Stimulated activated CD8-positive, alpha-beta memory T cell treated with anti-CD3 and anti-CD28 coated beads, Interleukin-15, amount 100 ng/mL, for 24 hours (primary cell): ENCODE measurements at places on chromosomes 4 and X.

GRCh38 chr4:54802336-54802735 is 144.6 kb downstream of the KIT start:
- DNase-seq: no peak

- peak; percentile 0 for DNase-seq
Observed at GRCh38 chrX:132622130-132622529, 133.3 kb upstream of the MBNL3 start.

GRCh38 chr4:9963328-9963727 is 58.0 kb downstream of the SLC2A9 start:
- DNase-seq: no peak

DNA sequence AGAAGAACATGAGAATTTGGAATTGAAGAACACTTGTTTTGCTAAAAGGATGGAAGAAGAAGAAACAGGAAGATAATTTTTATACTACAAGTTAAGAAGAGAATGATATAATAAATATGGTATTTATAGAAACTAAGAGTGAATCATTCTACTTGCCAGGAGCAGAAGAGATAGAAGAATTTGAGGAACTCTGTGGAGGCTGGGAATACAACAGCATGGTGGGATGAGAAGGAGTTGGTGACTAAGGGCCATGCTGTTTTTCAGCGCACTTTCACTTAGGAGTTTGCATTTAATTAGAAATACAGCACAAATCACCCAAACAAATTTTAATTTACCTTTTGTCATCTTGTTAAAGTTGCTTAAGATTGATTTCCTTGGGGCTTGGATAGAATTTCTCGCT is 20.5 kb downstream of the HADH start:
- no peak for DNase-seq

DNA sequence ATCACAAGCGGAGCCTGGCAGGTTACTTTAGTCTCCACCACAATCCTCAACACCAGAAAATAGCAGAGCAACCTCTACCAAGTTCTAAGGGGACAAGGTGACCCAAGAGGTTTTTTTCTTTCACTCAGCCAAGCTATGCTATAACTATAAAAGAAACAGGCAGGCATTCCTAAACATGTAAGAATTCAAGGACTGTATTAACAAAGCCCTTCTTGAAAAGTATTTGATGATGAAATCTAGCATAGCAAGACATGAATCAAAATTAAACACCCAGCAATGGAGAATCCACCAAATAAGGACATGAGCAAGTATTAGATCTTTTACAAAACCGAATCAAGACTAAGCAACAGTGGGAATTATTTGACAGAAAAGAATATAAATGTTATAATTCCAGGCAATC is 25.7 kb upstream of the C1QTNF7 start:
- DNase-seq: no peak

GRCh38 chrX:141158084-141158483 is 18.8 kb downstream of the LDOC1 start:
- DNase-seq: no peak

GRCh38 chr4:166017804-166018203 is 144.8 kb downstream of the TLL1 start:
- no peak for DNase-seq

- DNase-seq: no peak
Observed at GRCh38 chr4:83870328-83870950, 334.5 kb downstream of the GPAT3 start.

- no peak for DNase-seq
Observed at GRCh38 chr4:177161781-177162180, 147.9 kb upstream of the NEIL3 start.

GRCh38 chr4:39987485-39987884 is 9.8 kb upstream of the PDS5A start:
- DNase-seq: no peak

DNA sequence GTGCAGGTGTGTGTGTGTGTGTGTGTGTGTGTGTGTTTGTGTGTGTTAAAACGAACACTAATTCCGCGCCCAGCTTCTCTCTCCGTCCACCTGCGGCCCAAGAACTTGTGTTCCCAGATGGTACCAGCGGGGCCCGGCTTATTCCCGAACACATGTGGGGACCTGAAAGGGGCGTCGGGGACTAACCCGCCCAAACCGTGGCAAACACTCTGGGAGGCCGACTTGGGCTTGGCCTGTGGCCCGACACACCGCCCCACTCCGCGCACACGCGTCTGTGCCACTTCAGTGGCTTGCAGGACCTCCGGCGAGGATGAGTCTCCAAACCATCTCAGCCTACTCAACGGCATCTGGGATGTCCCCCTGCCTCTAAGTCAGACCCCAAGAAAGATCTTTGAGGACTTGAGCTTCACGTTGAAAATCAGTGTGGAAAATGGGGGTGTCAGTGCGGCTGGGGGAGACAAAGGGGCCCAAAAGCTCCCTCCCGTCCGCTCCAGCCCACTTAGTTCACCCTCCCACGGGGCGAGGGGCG is 790 bp upstream of the HHIP start:
- DNase-seq: no peak

DNA sequence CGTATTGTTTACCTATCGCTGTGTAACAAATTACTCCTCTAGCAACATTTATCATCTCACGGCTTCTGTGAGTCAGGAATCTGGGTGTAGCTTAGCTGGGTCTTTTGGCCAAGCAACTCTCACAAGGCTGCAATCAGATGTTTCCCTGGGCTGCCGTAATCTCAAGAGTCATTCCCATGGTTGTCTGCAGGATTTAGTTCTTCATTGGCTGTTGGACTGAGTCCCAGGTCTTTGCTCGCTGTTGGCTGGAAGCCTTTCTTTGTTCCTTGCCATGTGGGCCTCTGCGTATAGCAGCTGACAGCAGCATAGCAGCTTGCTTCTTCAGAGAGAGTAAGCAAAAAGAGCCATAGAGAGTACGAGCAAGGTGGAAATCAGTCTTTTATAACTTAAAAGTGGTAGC is 16.8 kb downstream of the POLR2B start:
- no peak for DNase-seq

DNA sequence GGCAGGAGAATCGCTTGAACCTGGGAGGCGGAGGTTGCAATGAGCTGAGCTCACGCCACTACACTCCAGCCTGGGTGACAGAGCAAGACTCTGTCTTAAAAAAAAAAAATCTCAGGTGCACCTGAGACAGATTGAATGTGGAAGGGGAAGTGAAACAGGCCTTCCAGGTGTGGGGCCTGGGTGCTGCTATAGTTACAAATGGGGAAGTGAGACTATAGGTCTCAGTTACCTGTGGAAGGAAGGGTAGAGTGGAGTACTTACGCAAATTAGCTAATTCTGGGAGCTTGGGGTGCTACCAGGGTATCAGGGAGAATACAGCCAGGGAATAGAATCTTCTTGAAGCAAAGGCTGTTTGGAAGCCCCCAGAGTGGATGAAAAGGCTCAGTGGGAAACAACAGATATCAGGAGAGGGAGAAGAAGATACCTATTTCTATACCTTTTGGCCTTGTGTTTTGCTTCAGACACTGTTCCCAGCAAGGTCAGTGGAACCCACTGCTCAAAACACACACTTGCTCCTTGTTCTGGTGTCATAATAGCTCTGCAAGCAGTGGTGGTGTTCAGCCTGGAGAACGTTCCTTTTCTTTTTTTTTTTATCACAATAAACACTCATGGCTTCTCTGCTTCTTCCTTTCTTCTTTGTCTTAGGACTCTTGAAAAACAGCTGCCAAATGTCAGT is 7.0 kb downstream of the CD38 start:
- no peak for DNase-seq

GRCh38 chr4:2797545-2798305 is 4.8 kb downstream of the SH3BP2 start:
- DNase-seq: no peak

GRCh38 chrX:53049127-53049517 is 533 bp downstream of the GPR173 start:
- no peak for DNase-seq

DNA sequence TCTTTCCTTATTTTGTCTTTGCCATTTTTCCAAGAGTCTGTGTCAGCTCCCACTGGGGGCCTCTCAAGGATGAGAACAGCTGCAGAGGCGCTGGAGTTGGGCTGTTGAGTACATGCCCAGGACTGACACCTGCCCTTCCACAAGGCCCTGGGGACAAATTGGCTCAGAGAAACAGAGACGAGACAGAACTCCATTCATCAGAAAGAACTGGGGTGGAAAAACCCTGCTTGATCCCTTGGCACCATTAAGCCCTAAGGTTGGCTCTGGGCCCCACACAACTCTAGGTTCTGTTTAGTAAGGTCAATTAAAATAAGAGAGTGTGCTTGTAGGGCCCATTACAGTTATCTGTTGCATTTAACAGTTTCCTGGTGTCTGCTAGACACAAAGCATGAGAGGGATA is 63.6 kb downstream of the DCX start:
- DNase-seq: no peak

DNA sequence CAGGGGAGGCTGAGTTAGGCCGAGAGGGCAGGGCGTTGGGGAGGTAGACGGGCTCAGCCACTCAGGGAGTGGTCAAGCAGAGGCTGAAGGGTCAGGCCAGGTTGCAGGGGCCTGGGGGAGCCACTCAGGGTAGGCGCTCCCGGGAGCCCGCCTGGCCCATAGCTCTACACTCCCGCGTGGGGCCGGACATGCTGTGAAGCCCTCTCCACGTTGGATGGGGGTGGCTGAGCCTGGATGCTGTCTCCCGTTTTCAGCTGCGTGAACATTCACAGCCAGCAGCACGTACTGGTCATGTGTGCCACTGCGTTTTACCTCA is 14.0 kb upstream of the MSANTD1 start:
- no peak for DNase-seq

GRCh38 chr4:42452823-42453222 is 55.5 kb downstream of the SHISA3 start:
- no peak for DNase-seq

DNA sequence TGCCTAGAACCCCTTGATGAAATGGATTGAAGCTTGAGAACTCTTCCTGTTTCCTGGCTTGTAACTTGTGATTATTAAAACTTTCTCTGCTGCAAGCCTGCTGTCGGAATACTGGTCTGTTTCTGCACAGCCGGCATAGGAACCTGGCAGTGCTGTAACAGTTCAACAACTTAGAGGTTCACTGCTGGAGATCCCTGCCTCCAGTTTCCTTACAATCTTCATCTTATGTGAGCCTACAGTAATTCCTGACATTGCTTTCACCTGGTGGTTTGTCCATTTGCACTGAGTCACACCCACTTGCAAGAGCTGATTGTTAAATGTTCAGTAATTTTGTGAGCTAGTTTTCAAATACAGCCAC is 1.3 kb upstream of the SEPSECS start:
- DNase-seq: no peak

- no peak for DNase-seq
Observed at GRCh38 chr4:153222707-153223426, 18.6 kb downstream of the TRIM2 start.

GRCh38 chr4:20193141-20193936 is 58.4 kb upstream of the SLIT2 start:
- no peak for DNase-seq

GRCh38 chr4:134117392-134118183 is 84.0 kb downstream of the PABPC4L start:
- DNase-seq: no peak

GRCh38 chrX:23660766-23661132 is 6.5 kb upstream of the PRDX4 start:
- DNase-seq: no peak

DNA sequence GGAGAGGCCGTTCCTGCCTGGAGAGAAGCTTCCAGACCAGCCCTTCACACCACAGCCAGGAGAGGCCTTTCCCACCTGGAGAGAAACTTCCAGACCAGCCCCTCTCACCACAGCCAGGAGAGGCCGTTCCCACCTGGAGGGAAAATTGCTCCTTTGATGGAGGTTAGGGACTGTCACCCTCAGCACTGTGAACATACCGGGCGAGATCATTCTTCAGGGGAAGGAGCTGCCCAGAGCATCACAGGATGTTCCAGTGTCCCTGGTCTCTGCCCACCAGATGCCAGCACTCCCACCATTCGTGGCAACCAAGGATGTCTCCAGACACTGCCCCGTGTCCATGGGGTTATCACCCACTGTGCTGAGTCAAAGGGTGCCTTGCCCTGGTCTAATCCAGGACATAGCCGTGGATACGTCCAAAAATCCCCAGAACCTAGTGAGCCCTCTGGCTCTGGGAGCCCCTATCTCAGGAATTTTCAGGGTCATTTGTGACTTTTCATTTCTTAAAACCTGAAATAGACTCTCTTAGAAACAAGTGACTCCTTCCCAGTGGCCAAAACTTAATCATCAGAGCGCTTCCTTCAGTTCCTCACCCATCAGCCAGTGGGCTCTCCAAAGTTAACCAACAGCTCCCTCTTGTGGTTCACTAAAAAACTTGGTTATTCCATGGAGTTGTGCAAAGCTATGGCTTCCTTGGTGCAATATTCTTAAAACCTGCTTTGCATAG is 80.2 kb downstream of the CRMP1 start:
- DNase-seq: no peak

- DNase-seq: no peak
Observed at GRCh38 chr4:21879187-21879586, 69.4 kb downstream of the KCNIP4 start.

DNA sequence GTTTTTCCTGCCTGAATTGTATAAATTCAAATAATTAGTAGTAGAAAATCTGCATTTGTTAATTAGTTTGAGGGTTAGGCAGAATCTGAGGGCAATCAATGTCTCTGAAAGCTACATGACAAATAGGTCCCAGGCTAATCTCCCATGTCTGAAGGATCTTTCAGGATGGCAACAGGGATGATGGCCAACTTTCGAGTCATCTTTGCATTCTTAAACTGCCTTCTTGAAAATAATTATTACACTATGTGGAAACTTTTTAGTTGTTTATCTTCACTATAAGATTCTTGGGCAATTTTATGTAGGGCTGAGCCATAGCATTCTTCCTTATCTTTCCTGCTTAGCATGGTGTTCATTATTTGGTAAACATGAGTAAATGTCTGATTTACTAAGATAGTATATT is 490.3 kb upstream of the EPHA5 start:
- no peak for DNase-seq

DNA sequence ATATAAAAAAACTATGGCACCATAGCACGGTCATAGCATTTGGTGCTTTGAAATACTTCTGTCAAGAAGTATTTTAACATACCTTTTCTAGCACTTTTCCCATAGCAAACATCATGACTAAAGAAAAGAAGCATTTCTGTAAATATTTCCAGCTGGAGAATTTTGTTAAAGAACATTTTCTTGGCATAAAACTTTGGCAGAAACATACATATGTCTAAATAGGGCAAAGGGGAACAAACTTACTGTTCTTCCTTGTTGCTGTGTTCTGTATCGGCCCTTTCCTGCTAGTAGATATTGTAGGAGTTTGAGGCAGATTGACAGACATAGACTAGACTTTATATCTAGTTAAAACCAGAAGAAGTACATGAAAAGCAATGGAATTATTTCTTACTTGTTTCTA is 2368.5 kb downstream of the PCDH7 start:
- no peak for DNase-seq

DNA sequence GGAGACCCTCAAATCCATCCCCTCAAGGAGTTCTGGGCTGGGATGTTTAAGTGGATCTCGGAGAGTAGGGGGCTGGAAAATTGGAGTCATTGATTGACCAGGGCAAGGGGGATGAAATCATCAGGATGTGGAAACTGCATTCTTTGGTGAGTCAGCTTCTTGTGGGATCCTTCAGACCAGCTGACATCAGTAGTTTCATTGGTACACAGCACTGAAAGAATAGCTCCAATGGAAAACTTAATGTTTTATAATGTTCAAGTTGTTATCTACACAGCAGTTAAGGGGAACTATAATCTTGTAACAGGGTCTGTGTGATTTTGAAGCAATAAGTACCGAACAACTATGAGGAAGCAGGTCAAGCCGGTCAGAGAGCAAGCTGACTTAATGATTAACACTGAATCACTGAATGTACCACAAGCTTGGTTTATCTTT is 506.1 kb downstream of the RPA4 start:
- DNase-seq: no peak
